ENCODE measurements at places on chromosomes 5 and 9. TPM values are rescaled to one million over a fixed set of nuclear protein-coding genes. Genes with fewer than 3 reads are reported as not detected.
A peak's percentile ranks its signal among the peaks of the same experiment; 100 is the strongest.

The LURAP1L gene
- 1.6 TPM for total RNA-seq

- DNase-seq: no peak
Measured at GRCh38 chr9:83630938-83631457, 8.1 kb downstream of the IDNK start.

The CARTPT gene
- not detected for total RNA-seq

- no peak for DNase-seq
Measured at GRCh38 chr5:73121119-73121463, 716 bp downstream of the TMEM171 start.

The C9orf50 gene
- not detected for total RNA-seq

DNA sequence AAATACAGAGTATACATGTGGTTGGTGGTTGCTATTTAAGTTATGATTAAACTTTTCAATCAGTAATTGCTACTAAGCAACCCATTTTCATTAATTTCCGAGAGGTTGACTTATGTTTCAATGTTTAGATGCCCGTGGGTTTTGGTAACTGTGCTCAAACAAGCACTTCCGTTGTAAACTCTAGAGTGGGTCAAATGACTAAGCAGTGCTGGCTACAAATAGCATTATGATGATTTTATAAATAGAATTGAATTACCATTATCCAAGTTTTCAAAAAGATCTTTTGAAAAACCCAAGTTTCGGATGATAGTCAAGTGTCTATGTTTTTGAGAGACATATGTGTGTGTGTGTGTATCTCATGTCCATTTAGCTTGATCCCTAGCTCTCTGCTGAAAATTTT is 2369.4 kb upstream of the ACO1 start:
- no peak for DNase-seq

DNA sequence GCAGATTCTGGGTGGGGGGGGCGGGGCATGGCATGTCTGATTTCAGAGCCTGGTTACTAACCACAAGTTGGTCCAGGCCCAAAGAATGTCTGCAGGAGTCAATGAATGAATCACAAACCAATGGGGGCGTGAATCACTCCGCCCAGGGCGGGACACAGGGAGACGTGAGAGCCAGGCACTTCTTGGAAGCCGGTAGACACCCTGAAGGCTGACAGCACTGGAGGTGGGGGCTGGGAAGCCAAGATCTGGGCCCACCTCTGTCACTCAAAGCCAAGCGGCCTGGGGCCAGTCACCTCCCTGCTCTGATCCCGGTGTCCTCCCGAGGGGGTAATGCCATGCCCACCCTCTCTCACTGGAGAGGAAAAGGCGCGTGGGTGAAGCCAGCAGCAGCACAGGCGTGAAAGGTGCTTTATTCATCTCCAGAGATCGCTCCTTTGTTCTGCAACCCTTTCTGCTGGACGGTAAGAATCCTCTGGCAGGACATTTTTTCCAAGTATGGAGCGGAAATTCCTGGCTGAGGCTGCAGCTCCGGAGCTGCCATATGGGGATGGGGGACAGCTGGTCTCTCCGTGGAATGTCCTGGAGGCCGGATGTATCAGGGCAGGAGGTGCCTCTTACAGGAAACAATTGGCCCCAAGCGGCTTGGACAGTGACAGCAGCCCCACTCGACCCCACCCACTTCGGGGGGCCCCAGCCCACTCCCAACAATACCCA is 85.0 kb downstream of the STK10 start:
- no peak for DNase-seq

DNA sequence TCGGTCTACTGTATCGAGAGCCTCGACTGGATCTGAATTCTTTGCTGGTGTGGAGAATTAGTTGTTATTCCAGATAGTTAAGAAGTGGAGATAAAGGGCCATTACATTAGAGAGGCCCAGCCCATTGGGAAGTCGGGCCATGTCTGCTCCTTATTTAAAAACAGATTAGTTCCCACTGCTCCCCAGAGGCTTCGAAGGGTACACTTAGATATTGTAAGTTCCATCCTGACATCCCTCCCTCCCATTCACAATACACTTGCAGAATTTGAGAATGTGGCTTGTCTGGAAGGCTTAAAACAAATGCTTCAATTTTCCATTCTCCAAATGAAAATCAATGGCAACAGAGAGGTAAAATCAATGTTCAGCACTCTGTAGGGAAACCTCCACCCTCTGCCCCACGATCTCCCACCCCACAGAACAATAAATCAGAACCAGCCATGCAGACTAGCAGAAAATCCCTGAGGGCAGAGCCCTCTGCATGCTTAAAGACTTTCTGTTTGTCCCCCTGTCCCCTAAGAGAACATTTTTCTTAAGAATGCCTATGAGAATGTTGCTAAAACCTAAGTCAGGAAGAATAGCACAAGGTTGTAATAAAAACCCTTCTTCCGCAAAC is 364.1 kb downstream of the SPOCK1 start:
- no peak for DNase-seq

- DNase-seq: no peak
Measured at GRCh38 chr5:1476967-1477310, 31.7 kb upstream of the SLC6A3 start.

The TGFBR1 gene
- 52.4 TPM for total RNA-seq

The C5 gene
- total RNA-seq: 0.15 TPM

GRCh38 chr5:36052538-36052937 is 14.1 kb downstream of the UGT3A2 start:
- no peak for DNase-seq

DNA sequence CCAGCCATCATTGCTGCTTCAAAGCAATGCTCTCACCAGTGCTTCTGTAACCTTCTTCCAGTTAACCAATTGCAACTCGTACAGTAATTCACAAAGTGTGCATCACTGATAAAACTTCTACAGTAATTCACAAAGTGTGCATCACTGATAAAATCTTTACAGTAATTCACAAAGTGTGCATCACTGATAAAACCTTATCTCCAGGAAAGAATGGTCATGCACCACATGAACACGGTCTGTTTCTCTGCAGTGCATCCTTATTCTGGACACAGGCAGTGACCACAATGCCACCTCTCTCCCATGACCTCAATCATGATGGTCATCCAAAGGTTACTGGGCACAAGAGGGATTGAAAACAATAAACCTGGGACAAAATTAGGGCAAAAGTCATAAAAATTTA is 153.6 kb downstream of the TSSK1B start:
- DNase-seq: no peak

The SMC2 gene
- total RNA-seq: 37.7 TPM

The NEURL1B gene
- 5.7 TPM for total RNA-seq

The TAL2 gene
- 0.65 TPM for total RNA-seq

DNA sequence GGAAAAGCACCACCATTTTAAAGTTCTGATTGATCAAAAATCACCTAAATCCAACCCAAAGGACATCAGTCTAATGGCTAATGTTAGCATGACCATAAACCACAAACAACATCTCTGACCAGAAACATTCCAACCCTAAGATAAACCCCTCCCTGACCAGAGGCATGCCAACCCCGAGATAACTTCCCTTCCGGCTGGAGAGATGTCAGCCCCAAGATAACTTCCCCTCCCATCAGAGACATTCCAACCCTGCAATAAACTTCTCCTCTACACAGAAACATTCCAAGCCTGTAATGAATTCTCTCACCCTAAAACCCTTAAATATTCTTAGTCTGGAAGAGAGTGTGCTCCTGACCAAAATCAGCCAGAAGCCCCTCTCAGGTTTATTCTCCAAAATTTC is 364.3 kb downstream of the KCNN2 start:
- no peak for DNase-seq

DNA sequence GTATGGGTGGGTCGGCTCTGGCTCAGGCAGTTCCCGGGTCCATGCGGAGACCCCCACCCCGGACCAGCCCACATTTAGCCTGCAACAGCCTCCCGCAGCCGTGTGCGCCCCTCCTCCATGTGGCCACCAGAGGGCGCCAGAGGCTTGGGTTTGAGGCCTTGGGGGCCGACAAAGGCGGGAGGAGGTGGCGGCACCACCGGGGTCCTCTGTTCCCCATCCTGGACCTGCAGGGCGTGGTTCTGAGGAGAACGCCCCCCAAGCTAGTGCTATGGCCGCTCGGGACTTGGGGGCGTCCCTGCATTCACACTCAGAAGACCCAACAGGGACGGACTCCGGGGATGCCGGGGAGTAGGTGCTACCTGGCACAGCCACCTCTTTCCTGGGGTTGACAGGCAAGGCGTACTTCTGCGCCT is 16.5 kb downstream of the ASS1 start:
- DNase-seq: peak; percentile 96

DNA sequence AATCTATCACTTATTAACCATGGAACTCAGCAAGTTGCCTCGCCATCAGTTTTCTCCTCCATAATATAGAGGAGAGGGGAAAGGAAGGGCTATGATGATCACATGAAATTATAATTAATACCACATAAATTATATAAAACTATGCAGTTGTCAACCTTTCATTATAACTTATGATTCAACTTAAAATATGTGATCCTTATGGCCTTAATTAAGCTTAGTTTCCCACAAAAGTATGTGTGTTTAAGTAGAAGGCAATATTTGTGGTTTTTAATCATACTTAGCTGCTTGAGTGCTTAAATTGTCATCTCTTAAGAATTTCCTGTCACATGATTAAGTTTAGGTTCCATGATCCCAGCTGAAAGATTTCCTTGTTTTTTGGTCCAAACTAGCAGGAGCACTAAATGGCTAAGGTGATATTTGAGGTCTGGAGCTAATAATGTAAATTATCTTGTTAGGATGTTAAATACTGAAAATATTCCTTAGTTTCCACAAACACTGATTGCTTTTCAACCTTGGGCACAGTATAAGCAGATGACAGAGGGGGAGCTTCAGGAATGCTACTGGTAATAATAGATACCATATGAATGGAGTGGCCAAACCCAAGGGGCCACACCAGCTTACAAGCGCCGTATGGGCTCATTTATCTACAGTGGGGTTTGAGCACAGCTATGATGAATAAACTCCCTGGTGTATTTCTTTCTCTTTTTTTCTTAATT is 26.4 kb upstream of the F2R start:
- DNase-seq: no peak

GRCh38 chr5:148843510-148844318 is 17.3 kb downstream of the ADRB2 start:
- no peak for DNase-seq

The SEMA6A gene
- total RNA-seq: 277 TPM
